ENCODE measurements at places on chromosomes 3 and 15. TPM values are rescaled to one million over a fixed set of nuclear protein-coding genes. Genes with fewer than 3 reads are reported as not detected.

- H3K36me3 ChIP-seq: no peaks in the 10 kb centered on the region
- no peaks in the 10 kb centered on the region for H3K27me3 ChIP-seq
- H3K4me1 ChIP-seq: no peaks in the 10 kb centered on the region
Measured at GRCh38 chr15:29151484-29151857, 118.2 kb downstream of the NSMCE3 start.

DNA sequence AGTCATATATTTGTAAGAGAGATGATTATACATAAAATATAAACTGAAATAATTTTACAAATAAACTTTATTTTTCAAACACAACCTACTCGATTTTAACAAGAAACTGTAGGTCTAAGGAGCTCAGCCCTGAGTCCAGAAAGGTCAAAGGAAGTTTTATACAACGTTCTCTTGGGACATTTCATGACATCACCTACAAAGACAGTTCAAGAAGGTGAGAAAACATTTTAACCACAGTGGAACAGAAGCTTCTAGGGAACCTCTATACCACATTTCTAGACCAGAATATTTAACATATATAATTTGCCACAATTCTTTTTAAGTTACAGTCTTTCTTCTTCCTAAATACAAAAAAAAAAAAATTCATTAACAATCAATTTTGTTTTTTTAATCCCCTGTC is 40.1 kb downstream of the CBLB start:
- H3K27ac ChIP-seq: peak overlapping the region; percentile 46
- peaks cover 20% of the 10 kb centered on the region for H3K36me3 ChIP-seq
- no peak overlapping the region for H3K4me3 ChIP-seq
- peaks cover 67% of the 10 kb centered on the region for H3K4me1 ChIP-seq
- no peaks in the 10 kb centered on the region for H3K27me3 ChIP-seq

The CYP11A1 gene
- not detected for total RNA-seq

The SH2D7 gene
- not detected for total RNA-seq

The ITIH1 gene
- total RNA-seq: 0.80 TPM

DNA sequence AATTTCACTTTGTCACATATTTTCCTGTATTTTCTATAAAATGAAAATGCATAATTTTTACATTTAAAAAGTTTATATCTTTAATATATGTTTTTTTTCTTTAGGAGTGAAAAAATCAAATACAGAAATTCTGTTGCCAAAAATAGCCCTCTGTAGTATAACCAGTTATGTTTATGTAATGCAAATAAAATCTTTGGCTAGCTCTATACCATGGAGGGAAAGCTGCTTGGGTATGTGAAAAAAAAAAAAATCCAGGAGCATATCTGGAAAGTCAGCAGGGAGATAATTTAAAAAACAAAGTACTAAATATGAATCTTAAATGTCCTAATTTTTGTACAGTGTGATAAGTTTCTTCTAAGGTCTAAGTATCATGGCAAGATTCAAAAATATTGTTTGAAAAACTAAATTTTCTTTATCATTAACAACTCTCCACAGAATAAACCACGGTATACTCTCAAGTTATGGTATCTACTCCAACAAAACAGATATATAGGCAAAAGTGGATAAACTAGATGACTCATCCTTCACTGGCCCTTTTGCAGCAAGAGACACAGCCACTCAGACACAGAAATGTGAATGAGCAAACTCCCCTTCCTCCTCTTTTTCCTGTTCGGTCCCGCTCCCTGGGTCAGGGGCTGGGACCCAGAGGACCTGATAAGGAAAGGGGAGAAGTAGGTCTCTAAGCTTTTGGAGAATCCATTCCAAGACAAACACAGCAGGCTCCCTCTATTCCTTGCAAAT is 66.6 kb downstream of the PDZRN3 start:
- H3K4me1 ChIP-seq: no peaks in the 10 kb centered on the region
- H3K36me3 ChIP-seq: no peaks in the 10 kb centered on the region
- H3K4me3 ChIP-seq: no peak overlapping the region

Measured in activated B cell treated with CpG ODN at 0.5 μM for 24 hours (primary cell).